ENCODE measurements at places on chromosomes 6 and 20.

DNA sequence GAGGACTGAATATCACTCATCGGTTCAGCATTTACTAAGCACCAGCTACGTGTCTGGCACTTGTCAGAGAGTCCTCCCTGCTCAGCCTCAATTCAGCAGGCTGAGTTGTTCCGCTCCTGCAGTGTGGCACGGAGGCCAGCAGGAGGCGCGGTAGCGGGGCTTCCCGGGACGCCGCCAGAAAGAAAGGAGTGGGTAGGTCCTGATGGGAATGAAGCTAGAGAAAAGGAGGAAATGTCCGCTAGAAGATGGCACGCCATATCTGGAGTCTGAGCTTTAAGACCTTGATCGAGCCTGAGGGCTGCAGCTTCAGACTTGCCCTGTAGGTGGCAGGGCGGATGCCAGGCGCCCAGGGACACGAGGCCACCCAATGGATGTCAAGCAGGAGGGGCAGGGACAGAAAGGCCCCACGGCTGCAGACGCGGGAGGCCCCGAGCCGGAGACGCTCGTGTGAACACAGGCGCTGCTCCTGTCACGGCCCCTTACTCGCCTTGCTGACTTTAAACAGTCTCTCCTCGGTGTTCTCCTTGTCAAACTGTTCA is 18.7 kb downstream of the SERPINB6 start:
- peaks cover 5% of the 10 kb centered on the region for H3K36me3 ChIP-seq
- peaks cover 2% of the 10 kb centered on the region for H3K4me1 ChIP-seq
- no peak overlapping the region for H3K27ac ChIP-seq
- no peaks in the 10 kb centered on the region for H3K27me3 ChIP-seq
- no peak overlapping the region for H3K4me3 ChIP-seq

GRCh38 chr20:37245216-37246150 is 16.1 kb downstream of the GHRH start:
- H3K27me3 ChIP-seq: no peaks in the 10 kb centered on the region
- no peak for DNase-seq
- peaks cover 6% of the 10 kb centered on the region for H3K36me3 ChIP-seq
- H3K4me1 ChIP-seq: peaks cover 3% of the 10 kb centered on the region
- no peak overlapping the region for H3K27ac ChIP-seq
- no peak overlapping the region for H3K4me3 ChIP-seq

GRCh38 chr20:2337142-2337541 is 41.3 kb downstream of the TGM3 start:
- no peak overlapping the region for H3K27ac ChIP-seq
- H3K36me3 ChIP-seq: no peaks in the 10 kb centered on the region
- no peak for DNase-seq
- H3K27me3 ChIP-seq: no peaks in the 10 kb centered on the region
- no peaks in the 10 kb centered on the region for H3K4me1 ChIP-seq
- no peak overlapping the region for H3K4me3 ChIP-seq

- H3K4me3 ChIP-seq: no peak overlapping the region
- no peaks in the 10 kb centered on the region for H3K36me3 ChIP-seq
- peaks cover 2% of the 10 kb centered on the region for H3K4me1 ChIP-seq
- no peak for DNase-seq
- no peak overlapping the region for H3K27ac ChIP-seq
These were observed 38.8 kb upstream of the SIRPA start for GRCh38 chr20:1856424-1856823.

GRCh38 chr20:1803932-1804501 is 91.2 kb upstream of the SIRPA start:
- DNase-seq: no peak
- peaks cover 7% of the 10 kb centered on the region for H3K4me1 ChIP-seq
- H3K4me3 ChIP-seq: peak overlapping the region; percentile 35
- H3K27me3 ChIP-seq: peaks cover 10% of the 10 kb centered on the region
- no peak overlapping the region for H3K27ac ChIP-seq
- H3K36me3 ChIP-seq: no peaks in the 10 kb centered on the region

GRCh38 chr20:13102694-13103093 is 93.9 kb downstream of the SPTLC3 start:
- H3K36me3 ChIP-seq: no peaks in the 10 kb centered on the region
- H3K4me1 ChIP-seq: peaks cover 1% of the 10 kb centered on the region
- no peak overlapping the region for H3K4me3 ChIP-seq

DNA sequence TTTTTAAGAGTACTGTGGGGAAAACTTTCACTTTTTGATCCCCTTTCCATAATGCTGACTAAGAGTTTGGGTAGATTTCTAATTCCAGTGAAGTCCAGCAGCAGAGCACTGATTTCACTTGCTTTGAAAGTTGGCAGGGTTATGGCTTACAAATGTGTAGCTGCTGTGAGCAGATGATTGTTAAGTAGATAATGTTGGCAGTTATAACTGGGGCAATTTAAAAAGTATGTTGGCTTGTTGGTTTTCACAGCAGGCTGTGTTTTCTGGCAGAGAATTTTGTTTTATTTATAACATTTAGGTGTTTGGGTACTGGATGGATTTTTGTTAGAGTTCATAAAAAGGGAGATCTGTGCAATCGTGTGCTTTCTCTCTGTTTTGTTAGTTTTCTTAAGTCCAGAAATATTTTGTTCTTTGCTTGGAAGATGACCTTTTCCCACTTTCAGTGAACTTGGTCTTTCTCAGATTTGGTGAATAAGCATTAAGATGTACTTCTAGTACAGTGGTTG is 31.4 kb downstream of the AFDN start:
- H3K27ac ChIP-seq: no peak overlapping the region
- no peak overlapping the region for H3K4me3 ChIP-seq
- H3K4me1 ChIP-seq: peaks cover 4% of the 10 kb centered on the region

DNA sequence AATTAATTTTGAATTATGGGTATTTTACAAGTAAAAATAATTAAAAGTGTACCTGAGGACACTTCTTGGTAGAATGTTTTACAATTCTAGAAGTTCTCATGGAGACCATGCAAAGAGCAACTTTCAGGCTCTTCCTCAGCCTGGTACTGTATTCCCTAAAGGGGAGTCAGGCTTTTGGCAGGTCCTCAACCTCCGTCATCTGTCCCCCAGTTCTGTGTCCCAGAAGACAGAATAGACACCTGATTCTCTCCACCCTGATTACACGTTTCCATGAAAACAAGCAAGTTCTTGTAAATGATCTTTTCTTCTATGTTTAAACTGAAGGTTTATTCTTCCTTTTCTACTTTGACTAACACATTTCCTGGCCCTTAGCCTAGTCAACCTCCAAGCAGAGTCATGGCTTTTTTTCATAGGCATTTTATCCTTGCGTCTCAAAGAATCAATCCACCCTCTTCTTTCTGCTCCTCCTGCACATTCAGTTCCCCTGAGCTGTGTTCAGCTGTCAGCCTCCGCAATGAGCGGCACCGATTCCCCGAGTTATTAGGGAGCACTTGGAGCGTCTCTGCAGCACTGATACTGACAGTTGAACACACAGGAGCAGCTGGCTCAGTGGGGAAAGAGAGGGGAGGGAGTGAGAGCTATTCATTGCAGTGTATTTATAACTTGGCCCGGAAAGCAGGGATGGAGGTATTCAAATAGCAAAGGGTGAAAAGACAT is 1082.4 kb upstream of the MAP3K7 start:
- H3K4me1 ChIP-seq: no peaks in the 10 kb centered on the region
- H3K4me3 ChIP-seq: no peak overlapping the region
- no peak overlapping the region for H3K27ac ChIP-seq
- H3K27me3 ChIP-seq: no peaks in the 10 kb centered on the region
- no peaks in the 10 kb centered on the region for H3K36me3 ChIP-seq

DNA sequence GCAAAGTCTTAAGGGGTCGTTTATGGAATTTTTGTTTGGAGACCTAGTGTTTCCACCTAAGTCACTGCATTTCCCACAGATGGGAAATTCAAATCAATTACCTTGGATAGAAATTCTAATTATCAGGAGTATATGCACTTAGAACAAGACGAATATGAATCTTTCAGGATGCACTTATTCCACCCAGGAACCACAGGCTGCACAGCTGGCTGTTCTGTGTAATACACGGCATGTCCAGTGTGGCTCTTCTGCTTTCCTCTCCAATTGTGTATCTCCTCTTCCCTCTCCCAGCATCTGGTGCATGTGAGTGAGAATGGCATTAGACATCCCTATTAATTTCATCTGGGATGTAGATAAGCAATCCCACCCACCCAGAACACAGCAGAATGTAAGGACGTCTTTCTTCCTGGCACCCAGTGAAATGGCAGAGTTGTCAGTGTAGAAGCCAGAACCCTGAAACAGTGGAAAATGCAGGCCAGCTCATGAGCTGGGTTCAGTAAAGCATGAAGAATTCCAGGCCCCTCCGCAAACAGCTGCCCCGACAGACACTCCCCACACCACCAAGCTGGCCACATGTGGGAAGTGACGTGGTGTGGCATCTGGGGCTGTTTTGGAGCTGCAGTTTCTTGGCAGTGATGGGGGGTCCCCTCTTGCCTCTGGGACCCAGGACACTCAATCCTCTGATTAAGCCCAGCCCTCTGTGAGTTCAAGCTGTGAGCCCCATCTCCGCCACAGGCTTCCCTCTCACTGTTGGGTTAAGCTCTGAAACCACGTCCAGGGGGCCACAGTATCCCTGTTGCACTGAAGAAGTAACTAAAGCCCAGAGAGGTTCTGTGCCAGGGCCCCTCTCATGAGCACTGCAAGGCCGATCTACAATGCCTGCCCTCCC is 180.1 kb upstream of the CST7 start:
- no peak overlapping the region for H3K4me3 ChIP-seq
- no peaks in the 10 kb centered on the region for H3K27me3 ChIP-seq
- no peaks in the 10 kb centered on the region for H3K36me3 ChIP-seq
- DNase-seq: no peak

DNA sequence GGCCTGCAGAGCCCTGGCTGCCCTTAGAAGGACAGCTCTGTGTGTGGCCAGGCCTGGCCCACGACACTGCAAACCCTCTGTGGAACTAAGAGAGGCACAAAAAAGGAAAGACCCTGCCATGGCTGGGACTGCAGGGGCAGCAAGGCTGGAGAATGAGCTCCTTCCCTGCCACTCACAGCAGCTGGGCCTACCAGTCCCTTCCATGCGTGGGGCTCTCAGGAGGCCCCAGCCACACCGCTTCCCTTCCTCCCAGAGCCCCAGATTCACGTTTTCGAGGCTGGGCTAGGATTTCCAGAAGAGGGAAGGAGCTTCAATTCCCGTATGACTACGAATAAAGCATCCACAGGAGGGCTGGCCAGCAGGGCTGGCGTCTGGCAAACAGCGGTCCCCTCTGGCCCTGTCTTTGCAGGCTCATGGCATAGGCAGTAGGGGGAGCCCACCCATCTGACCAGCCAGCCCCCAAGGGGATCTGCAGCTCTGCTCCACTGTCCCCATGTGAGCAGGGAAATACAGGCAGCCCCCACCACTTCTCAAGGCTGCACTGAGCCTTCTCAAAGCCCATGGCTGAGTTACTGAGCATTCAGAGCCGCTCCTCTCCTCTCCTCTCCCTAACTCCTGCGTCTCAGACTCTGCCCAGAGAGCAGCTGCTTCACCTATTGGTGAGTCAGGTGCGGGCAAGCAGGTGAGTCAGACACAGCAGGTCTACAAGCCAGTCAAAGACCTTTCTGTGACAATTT is 53.1 kb downstream of the NINL start:
- H3K27me3 ChIP-seq: no peaks in the 10 kb centered on the region
- H3K27ac ChIP-seq: no peak overlapping the region
- no peaks in the 10 kb centered on the region for H3K36me3 ChIP-seq
- no peak for DNase-seq
- H3K4me1 ChIP-seq: no peaks in the 10 kb centered on the region

DNA sequence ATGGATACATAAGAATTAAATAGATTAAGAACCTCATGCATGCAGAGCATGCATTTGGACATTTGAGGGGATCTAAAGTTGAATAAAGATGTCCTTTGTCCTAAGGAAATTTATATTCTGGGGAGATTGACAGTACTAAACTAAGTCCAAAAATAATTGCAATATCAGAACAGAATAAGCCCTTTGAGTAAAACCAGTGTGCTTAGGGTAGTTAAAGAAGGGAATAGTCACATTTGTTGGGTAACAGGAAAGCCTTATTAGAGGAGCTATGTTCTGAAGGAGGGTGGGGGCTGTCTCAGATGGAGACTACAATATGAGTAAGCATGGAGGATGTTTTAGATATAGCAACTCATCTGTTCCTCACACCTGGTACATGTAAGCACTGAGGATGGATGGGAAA is 35.8 kb downstream of the CDC5L start:
- no peak overlapping the region for H3K4me3 ChIP-seq
- no peaks in the 10 kb centered on the region for H3K4me1 ChIP-seq
- peaks cover 3% of the 10 kb centered on the region for H3K36me3 ChIP-seq

GRCh38 chr6:44247338-44248302 is 719 bp downstream of the HSP90AB1 start:
- H3K4me3 ChIP-seq: peak overlapping the region; percentile 79
- DNase-seq: no peak
- H3K4me1 ChIP-seq: no peaks in the 10 kb centered on the region
- no peak overlapping the region for H3K27ac ChIP-seq
- H3K27me3 ChIP-seq: no peaks in the 10 kb centered on the region
- peaks cover 33% of the 10 kb centered on the region for H3K36me3 ChIP-seq

DNA sequence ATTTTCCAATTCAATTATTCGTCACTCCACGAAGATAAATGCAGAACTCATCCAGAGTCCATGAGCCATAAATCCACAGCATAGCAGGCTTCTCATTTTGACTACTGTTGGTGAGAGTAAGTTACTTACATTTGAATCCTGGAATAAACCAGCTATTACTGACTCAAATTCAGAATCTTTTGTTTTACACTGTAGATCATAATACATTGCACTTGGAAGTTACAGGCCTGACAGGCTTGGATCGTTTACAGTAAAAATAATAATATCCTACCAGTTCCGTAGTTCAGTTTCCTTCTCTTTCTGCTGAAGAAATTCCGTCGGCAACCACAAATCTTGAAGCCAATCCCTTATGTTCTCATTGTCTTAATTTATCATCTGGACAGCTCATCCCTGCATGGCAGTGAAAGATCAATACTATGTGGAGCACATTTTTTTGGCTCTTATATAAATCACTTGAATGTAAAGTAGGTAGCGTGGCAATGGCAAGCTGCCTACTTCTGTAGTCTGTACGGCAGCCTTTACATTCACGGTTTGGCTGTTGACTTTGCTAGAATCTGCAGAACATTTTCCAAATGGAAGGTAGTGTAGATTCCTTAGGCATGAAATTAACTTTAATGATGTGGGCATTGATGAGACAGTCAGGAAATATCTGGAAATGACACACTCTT is 142.9 kb downstream of the WDR27 start:
- no peak overlapping the region for H3K4me3 ChIP-seq
- H3K27ac ChIP-seq: no peak overlapping the region
- no peaks in the 10 kb centered on the region for H3K27me3 ChIP-seq
- H3K4me1 ChIP-seq: 0 out of 2 replicates have a peak, but pooled peaks cover 1% of the 10 kb centered on the region
- no peak for DNase-seq
- H3K36me3 ChIP-seq: no peaks in the 10 kb centered on the region
